ENCODE measurements at places on chromosomes 1 and 21.

GRCh38 chr1:3827813-3828307 lies 29.2 kb downstream of the CEP104 start:
- no peak for DNase-seq

DNA sequence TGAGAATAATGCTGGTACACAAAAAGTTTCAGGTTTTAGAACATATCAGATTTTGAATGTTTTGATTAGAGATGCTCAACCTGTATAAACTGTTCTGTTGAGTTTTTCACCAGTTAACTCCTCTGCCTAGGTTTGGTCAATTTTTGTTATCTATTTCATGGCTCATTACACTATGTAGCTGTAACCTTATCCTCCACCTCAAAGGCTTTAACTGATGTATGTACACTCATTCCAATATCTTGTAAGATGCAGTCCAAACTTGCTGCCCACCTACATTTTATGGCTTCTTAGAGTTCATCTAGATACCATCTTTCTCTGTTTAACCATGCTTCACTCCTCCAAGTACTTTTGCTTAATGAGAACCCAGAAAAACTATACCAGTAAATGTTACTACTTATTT lies 107.8 kb downstream of the EIF4G3 start:
- no peak for DNase-seq

GRCh38 chr1:109669246-109669948 lies 1.5 kb downstream of the GSTM2 start:
- no peak for DNase-seq

DNA sequence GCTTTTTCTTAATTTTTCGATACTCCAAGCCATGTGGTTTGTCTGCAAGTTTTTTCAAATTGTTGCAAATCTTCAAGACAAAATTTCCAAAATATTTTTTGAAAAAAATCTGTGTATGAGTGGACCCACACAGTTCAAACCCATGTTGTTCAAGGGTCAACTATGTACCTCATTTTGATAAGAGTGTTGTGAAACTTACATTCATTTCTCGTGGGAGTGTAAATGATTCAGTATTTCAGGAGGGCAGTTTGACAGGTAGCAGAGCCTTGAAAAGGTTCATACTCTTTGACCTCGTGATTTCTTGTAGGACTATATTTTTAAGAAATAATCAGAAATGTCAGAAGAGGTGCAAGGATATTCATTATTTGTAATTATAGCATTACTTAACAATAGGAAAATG lies 68.0 kb downstream of the ANGPTL1 start:
- DNase-seq = no peak

- no peak for DNase-seq
These were observed 1.2 kb upstream of the TNFRSF4 start for GRCh38 chr1:1215080-1215676.

- DNase-seq = no peak
These were observed 1.6 kb upstream of the PFKL start for GRCh38 chr21:44298301-44298700.

GRCh38 chr1:220516014-220516721 lies 11.8 kb upstream of the MARK1 start:
- no peak for DNase-seq

DNA sequence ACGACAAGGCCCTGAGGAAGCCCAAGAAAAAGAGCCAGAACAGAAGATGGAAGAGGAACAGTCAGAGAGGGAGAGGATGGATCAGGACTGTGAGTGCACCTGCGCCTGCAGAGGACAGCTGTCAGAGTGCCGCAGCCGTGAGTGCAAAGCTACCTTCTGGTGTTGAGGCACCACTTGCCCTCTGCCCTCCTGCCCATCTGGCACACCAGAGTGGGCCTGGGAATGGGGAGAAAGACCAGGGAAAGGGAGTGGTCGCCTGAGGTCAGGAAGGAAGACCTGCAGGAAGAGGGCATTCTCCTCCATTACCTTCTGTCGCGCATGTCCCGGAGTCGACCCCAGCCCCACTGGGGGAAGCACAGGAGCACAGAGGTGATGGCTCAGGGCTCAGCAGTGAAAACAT lies 26.2 kb downstream of the VASH2 start:
- no peak for DNase-seq

DNA sequence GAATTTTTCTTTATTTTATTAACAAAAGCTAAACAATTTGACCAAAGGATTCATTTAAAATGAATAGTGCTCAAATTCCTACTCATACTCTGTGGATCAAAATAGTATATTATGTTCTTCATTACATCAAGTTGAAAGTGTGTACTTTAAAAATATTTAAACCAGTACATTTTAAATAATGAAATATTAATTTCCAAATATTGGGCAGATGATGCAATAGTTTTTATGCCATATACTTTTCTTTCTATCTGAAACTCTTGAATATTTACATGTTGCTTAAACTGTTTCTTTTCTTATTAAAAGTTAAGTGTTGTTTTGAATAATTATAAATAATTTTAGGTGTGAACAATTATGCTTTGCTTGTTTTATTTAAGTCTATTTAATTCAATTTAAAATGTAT lies 144.7 kb upstream of the TMPRSS15 start:
- DNase-seq = no peak

GRCh38 chr1:91273875-91274274 lies 130.8 kb downstream of the HFM1 start:
- no peak for DNase-seq

DNA sequence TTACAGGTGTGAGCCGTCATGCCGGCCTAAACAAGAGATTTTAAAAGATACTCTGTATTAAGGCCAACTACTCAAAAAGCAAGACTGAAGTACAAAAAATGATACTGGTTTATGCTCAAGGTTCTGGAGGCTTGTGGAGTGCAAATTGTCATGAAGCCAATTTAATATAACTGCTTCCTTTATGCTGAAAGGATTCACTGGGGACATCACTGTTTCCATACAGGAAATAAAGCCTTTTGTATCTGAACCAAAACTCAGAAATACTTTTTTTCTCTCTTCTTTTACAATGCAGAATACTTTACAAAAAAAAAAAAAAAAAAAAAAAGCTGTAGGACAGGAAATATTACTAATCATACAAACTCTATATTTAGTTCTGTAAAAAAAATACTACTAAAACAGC lies 55.5 kb upstream of the CNN3 start:
- no peak for DNase-seq

DNA sequence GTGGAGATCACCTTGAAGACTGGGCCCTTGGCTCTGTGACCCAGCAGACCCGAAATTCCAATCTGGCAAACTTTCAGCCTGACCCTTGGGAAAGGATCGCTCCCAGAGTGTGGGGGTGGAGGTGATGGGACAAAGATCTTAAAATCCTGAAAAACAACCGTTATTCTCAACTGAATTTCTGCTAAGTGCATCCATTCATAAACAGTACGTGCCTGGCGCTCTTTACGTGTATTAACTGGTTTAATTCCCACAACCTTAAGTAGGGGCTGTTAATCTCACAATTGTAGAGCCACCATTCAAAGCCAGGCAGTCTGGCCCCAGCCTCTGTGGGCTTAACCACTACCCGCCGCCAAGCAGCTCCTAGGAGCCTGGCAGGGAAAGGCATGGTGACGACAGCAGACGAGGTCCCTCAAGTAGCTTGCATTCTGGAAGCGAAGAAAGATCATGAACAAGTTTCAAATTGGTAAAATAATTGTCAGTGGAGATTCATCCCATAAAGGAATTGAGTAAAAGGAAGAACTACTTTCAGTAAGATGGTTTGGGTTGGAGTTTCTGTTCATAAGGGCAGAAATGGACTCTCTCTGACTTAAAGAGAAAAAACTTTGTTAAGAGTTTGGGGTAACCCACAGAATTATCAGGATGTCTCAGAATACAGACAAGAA lies 11.4 kb upstream of the RGS16 start:
- no peak for DNase-seq

Data from left renal pelvis (tissue), 4 donors.